ENCODE measurements at places on chromosomes 1 and 21. TPM values are rescaled to one million over a fixed set of nuclear protein-coding genes. Genes with fewer than 3 reads are reported as not detected.
A peak's percentile ranks its signal among the peaks of the same experiment; 100 is the strongest.

HES2 gene
- 0.03 TPM for total RNA-seq

PLOD1 gene
- total RNA-seq = 229 TPM

CFHR1 gene
- not detected for total RNA-seq

GREM2 gene
- not detected for total RNA-seq

ATP6V1G3 gene
- total RNA-seq = not detected

TMEM240 gene
- total RNA-seq = 0.47 TPM

ERG gene
- total RNA-seq = 0.89 TPM

DNA sequence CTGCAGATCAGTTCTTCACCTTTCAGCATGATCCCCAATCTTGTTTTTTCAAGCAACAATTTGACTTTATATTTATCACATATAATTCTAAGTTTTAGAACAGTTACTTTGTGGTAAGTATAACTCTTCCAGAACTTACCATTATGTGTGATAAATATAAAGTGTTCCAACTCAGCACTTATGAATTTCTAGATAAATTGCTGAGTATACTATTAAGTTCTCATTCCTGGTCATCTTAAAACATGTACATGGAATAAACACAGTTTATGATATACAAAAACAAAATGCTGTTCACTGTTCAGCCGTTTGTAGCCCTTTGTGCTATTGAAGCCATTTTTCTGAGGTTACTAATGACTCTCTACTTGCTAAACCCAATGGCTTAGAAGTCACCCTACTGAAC is 5.1 kb upstream of the XPR1 start:
- DNase-seq = no peak

DNA sequence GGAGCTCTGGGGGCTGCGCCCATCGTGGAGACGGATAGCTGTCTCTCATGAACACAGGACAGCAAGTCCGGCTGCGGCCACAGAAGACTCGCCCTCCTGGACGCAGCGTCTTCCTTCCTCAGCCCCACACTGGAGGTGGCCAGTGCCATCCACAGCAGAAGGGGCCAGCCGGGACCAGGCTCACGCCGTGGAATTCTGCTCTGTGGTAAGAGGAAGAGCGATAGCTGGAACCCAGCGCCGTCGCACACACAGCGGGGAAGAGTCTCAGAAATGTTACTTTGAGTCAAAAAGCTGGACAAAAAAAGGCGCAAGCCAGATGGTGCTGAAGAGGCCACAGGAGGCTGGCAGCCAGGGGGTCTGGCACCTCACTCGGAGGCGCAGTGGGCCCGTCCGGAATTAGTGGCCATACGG is 113.9 kb upstream of the COL6A1 start:
- no peak for DNase-seq

DNA sequence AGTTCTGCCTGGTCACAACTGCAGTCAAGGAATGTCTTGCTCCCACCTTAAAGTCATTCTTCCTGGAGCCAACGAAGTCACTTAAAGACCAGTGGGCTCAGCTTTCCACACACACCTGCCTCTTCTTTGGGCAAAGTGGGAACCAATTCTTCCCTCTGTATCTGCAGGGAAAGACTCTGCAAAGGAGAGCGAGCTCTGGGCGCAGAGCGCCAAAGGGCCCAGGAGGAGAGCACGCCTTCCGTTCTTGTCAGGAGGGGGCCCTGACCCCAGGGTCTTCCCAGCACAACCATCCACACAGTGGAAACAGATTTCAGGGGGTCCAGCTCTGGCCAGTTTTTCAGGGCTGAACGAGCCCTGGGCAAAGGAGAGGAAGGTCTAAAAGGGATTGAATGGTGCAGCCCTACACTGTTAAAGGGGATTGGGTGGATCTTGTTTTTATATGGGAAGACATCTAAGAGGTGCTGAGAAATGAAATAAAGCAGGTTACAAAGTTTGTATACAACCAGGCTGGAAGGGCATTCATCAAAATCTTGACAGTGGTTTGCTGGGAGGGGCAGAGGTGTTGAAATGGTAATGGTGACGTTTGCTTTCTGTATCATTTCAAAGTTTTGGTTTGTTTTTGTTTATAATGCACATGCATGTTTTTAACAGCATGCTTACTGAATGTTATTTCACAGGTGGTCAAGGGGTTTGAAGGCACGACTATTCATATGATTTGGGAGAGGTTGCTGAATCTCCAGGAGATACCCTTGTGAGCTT is 6.8 kb upstream of the OLIG2 start:
- no peak for DNase-seq

DNA sequence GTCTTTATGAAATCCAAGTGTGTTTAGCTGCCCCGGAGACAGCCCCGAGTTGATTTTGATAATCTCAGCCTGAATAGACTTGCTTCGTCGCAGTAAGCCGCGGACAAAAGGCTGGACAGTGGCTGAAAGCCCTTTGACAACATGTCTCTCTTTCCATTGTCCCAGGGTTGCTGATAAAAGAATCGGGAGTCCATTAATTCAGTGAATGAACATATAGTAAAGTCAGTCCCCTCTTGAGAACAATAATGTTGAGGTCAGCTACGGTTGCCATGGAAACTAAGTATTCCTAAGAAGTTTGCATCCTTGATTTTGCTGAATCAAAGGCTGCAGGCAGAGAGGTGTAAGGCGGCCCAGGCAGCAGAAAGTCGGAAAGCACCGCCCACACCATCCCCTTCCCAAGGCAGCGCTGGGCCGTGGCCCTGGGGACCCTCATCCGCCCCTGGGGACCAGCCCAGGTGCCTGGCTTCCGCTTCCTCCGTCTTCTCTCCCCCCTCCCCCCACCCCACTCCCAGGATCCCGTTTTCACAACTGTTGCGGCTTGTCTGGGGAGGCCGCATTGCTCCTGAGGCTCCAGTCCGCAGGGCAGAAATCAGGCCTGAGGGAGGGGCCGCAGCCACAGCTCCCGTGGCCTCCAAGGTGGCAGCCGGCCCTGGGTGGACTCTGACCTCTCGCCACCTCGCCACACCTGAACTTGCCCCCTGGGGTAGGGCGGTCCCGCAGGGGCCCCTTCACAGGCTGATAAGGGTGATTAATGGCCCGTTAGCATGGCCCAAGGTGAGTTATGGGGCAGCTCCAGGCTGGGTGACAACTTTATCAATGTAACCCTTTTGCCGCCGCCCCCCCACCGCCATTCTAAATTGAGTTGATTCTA is 180.9 kb downstream of the PRDM16 start:
- DNase-seq = no peak

DNA sequence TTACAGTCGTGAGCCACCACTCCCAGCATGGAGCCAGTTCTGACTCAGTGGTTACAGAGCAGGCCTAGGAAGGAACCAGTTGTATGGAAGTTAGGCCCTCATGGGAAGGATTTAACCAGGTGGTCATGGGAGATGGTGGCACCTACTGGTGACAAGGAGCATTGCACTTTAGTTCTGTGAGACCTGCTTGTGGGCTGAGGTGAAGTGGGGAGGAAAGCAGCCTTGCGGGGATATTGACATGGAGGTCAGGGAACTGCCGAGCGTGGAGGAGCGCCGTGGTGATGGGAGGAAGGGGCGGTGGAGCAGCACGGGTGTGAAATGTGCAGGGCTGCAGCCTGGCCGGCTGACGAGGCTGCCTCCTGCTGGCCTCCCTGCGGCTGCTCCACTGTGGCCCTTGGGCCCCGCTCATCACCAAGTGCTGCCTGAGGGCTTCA is 100.4 kb downstream of the GALNT2 start:
- peak; percentile 16 for DNase-seq

DNA sequence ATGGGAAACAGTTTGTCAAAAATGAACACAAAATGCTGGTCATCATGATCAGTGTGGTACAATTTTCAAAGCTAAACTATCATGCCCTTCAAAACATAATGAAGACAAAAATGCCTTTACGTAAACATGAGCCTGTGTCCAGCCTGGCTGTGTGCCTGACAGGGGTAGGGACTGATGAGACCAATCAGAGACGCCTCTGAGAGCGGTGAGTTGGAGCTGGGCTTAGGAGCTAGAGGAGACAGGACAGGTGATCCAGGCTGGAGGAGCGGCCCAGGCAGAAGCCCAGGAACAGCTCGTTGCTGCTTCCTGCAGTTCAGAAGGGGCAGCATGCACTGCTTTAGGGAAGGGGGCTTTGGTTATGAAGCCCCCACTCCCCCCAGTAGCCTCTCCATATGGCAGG is 70.0 kb downstream of the ARHGEF10L start:
- DNase-seq = no peak

DNA sequence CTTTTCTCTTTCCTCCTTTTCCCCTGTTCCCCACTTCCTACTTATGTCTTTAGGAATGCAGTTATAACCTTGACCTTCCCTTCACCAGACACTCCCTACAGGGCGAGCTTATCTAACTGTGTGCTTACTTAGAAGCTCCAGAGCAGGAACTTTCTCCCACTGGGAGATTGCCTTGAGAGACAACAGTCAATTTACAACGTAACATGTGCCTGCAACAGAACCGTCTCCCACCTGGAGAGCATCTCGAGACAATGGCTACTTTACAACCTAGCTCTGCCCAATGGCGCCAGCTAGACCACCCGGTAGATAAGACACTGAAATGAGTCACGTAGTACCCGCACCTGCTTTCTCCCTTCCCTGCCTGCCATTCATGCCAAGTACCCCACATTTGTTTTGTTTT is 16.7 kb downstream of the HMGN1 start:
- DNase-seq = no peak

DNA sequence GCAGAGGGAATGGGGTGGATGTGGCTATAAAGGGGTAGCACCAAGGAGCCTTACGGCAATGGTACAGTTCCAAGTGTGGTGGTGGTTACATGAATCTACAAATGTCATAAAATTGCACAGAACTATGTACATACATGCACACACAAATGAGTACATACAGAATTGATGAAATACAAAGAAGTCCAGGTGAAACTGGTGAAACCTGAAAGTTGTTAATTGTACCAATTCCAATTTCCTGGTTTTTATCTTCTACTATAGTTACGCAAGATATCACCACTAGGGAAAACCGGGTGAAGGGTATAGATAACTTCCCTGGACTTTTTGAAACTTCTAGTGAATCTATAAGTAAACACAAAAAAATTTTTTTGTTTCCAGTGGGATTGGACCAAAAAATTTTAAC is 18.9 kb downstream of the HSF2BP start:
- DNase-seq = no peak

Measured in SJSA1 (cell line).